ENCODE measurements at places on chromosomes 3 and 15. TPM values are rescaled to one million over a fixed set of nuclear protein-coding genes. Genes with fewer than 3 reads are reported as not detected.

The HCN4 gene
- not detected for total RNA-seq

The ETV5 gene
- 19.0 TPM for total RNA-seq

The TUSC7 gene
- total RNA-seq = not detected

The PLOD2 gene
- total RNA-seq = 33.2 TPM

The LMLN gene
- 5.0 TPM for total RNA-seq

The ANKRD34C gene
- total RNA-seq = not detected

The RBM15B gene
- total RNA-seq = 28.7 TPM

The SPTBN5 gene
- total RNA-seq = 2.3 TPM

The ALS2CL gene
- 20.6 TPM for total RNA-seq

The SH2D7 gene
- total RNA-seq = not detected

DNA sequence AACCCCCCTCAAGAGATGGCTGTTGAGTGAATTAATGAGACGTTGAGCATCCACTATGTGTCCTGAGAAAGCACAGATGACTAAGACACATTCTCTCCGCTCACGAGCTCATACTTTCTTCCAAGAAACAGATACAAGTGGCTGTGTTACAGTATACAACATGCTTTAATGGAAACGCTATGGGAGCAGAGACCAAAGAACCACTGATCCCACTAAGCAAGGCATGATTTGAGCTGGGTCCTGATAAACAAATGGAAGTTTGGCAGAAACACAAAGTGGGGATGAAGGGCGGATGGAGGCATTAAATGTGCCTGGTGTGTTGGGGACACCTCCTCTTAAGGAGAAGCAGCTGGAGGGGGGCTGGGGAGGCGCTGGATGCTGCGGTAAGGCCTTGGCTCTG, 129.4 kb downstream of the UACA start:
- no peak for DNase-seq

GRCh38 chr3:180563406-180563805, 38.6 kb upstream of the TTC14 start:
- no peak for DNase-seq

DNA sequence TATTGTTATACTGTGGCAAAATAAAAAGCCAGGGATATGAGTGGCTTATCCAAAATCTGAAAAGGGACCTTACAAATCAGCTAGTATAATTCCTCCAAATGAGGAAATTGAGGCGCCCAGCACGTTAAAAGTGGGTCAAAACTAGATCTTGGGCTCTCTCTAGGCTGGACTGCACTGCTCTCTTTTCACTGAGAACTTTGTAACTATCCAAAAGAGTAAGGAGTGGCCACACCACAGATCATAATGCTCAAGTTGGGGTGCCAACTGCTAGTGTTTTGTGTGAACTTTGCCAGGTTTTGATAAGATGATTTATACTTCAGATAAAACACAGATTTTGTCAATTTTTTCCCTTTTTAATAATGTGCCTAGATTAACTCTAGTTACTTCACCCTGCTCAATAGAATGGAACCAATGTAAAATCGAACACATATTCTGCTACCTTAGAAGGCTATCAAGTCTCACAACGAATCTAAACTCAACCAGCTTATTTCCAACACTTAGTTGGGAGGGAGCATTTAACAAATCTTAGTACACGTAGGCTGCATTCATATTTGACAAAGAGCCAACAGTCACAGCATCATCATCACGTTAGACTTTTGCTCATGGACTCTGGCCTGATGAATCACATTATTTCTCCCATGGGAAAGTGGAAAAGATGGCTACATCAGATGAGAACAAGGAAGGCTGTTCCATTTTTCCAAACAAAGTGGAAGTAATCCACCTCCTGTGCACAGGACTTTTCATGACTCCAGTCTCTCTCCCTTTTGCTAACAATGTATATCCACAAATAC, 64.4 kb downstream of the ABI3BP start:
- no peak for DNase-seq

DNA sequence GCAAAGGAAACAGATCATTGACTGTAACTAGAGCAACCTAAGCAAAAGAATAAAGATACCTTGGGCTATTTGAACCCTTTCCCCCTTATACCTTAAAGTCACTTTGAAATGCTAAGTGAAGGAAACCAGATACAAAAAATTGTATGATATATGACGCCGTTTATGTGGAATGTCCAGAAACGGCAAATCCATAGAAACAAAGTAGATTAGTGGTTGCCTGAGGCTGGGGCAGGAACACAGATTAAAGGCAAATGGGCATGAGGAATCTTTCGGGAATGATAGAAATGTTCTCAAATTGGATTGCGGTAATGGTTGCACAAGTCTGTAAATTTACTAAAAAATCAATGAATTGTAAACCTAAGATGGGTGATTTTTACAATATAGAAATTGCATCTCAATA, 160.1 kb upstream of the CCDC54 start:
- no peak for DNase-seq

- no peak for DNase-seq
Measured at GRCh38 chr3:129599607-129600006, 6.9 kb downstream of the PLXND1 start.

DNA sequence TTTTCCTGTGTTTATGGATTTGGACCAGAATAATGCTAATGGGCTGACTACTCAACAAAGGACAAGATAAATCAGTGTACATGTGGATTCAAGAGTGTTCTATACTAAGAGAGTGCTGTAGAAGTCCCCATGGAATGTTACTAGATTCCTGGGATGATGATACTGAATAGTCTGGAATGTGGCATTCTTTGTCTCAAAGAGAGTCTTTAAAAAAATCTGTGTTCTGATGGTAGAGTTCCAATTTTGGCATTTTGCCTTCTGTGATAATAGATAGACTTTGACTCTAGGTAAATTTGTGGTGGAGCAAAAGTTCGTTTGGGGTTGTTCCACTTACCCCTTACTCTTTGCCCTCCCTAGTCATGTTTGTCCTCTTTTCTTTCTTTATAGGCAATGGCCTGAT, 43.7 kb downstream of the NMD3 start:
- DNase-seq = no peak

DNA sequence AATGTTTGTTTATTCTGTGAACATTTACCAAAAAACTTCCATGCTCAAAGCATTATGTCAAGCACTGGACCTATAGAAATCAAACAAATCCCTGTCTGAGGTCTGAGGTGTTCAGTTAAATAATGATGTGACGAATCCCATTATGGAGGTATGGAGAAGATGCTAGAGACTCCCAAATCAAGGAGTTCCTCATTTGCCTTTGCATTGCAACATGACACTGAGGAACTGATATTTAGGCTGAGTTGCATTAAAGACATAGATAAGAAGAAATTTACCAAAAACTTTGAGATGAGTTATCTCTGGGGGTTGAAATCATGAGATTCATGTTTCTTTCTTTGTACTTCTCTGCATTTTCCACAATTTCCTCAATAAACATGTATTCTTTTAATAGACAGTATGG, 16.0 kb downstream of the CD200 start:
- DNase-seq = no peak

GRCh38 chr15:86139828-86140227, 60.2 kb downstream of the AGBL1 start:
- no peak for DNase-seq

- no peak for DNase-seq
Measured at GRCh38 chr15:48888836-48889235, 10.9 kb downstream of the EID1 start.

GRCh38 chr3:49519296-49519695, 35.0 kb upstream of the BSN start:
- no peak for DNase-seq

DNA sequence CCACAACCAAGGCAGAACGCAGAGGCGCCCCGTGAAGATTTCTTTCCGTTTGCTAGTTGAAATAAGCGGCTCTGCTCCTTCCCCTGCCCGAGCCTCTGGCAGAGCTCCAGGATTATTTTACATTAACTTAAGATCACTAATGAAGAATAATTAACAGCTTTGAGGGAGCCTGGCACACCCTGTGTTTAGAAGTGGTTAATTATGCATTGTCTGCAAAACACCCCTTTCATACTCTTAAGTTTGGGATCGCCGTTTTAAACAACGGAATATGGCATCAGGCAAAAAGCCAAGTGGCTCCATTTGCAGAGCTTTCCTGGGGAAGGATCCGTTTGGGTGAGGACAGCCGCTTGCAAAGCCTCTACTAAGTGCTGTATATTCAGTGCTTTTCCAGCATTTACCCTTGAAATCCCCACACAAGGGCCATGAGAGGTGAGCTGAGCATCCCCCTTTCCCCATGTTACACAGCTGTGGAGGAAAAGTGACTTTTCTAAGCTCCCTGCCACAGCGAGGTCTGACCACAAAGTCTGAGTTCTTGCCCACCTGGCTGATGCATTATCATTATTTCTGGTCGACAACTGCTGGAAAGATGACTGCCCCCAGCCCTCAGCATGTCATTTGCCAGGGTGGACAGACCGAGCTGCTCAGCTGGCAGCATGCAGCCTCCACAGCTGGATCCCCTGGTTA, 33.9 kb downstream of the IQSEC1 start:
- DNase-seq = no peak

Data from breast epithelium (tissue), 4 donors.